GM12864 (cell line): ENCODE measurements at places on chromosomes 4 and X.

GRCh38 chrX:67555578-67556203 lies 11.9 kb downstream of the AR start:
- no peak for DNase-seq

- DNase-seq, result no peak
Observed at GRCh38 chrX:123878252-123878721, 18.4 kb downstream of the XIAP start.

GRCh38 chrX:135651647-135652295 lies 61.7 kb upstream of the CT45A1 start:
- DNase-seq, result no peak

- DNase-seq, result no peak
Observed at GRCh38 chrX:40154853-40155588, 57.3 kb upstream of the BCOR start.

- no peak for DNase-seq
Observed at GRCh38 chr4:67436742-67437141, 108.6 kb downstream of the CENPC start.

DNA sequence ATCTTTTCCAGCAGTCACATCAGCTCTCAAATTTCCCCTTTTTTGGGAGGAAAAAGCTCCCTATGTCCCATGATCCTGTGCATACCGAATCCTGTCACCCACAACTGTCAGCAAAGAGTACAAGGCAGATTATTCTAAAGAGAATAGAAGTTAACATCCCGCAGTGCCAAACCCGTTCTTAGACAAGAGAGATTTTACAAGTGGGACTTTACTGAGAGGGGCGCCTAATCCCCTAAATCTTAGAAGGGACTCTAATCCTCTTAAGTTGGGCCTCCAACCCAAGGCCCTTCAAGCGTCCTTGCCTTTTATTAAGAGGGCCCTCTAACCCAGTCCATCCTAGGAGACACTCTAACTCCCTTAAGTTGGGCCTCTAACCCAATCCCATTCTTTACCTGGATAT lies 193.9 kb downstream of the CPXCR1 start:
- DNase-seq, result no peak

DNA sequence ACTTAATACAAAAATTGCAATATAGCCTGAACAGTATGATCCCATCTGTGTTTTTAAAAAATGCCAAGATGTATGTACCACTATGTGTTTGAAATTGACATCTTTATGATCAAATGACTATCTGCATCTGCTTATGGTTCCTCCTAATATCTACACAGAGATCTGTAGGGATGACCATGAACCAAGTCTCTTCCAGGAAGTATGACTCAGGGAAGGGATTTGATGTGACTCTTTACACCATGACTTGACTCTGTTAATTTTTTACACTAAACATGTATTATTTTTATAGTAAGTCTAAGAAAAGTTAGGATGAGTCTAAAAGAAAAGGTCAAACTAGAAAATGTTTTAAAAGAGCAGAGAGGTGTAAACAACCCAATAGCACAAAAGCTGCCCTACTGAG lies 164.0 kb downstream of the SH3KBP1 start:
- DNase-seq, result no peak

- no peak for DNase-seq
Observed at GRCh38 chr4:105710678-105711077, 2.1 kb downstream of the GSTCD start.

GRCh38 chr4:112823606-112824005 lies 186.7 kb downstream of the LARP7 start:
- DNase-seq, result no peak

DNA sequence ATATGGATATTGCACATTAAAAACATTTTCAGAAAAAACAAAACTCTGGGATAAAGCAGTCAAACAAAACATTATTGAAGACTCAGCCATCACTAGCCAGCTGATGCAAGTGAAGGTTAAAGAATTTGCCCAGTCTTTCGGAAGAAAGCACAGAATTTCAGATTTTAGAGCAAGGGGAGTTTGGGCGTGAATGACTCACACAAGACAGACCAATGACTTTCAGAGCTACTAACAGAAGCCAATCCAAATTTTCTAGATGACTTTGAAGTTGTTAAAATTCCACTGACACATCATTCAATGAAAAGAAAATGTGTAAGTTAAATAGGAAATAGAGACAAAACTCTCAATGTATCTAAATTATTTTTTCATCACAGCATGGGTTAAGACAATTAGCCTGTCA lies 4.0 kb downstream of the MRFAP1L1 start:
- no peak for DNase-seq

DNA sequence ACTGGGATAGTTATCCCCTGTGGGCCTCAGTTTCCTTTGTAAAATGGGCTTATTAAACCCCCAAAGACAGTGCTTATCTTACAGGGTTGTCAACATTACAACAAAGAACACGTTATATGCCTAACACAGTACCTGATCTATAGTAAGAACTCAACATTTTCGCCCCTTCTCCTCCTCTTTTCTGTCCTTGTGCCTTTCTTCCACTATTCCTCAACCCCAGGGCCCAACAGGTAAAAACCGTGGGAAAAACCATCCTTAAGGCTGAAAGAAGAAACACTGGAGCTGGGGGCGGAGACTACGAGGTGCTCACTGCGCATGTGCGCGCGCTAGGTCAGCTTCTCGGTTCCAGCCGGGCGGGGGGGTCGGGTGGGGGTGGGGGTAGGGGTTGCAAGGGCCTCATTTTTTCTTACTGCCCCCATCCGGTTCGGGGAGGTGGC lies 426 bp upstream of the XIAP start:
- no peak for DNase-seq

- DNase-seq, result no peak
Observed at GRCh38 chrX:115344885-115345614, 55.5 kb downstream of the LUZP4 start.

GRCh38 chr4:52196606-52197130 lies 145.6 kb downstream of the SPATA18 start:
- no peak for DNase-seq

DNA sequence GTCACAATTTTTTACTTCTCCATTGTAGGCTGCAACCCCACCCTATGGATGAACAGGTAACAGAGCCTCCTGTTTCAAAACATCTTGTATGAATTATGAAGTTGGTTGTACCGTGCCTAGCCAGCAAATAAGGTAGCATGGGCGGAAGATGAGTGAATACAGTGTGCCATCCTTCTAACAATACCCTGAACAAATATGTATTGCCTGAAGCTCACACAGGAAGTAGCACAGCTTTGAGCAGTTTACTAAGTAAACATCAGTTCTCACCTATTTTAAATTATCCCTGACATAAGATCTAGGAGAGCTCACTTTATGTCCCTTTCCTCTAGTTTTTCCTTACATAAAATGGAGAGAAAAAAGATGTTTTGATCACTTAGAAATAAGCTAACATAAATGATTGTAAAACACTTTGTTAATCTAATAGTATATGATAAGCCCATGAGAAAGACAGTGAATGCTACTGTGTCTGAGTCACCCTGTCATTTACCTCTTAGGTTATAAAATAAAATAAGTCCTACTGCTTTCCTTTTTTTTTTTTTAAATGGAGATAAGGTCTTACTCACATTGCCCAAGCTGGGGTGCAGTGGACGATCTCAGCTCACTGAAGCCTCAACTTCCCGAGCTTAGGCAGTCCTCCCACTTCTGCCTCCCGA lies 36.6 kb downstream of the GRSF1 start:
- DNase-seq, result no peak

- no peak for DNase-seq
Observed at GRCh38 chrX:16082470-16083085, 40.8 kb upstream of the GRPR start.

- DNase-seq, result no peak
Observed at GRCh38 chrX:64195862-64196261, 9.6 kb downstream of the AMER1 start.
